Adipose tissue (tissue), 3 donors: ENCODE measurements at places on chromosomes 7 and 10. TPM values are rescaled to one million over a fixed set of nuclear protein-coding genes. Genes with fewer than 3 reads are reported as not detected.

MSMB gene
- polyA plus RNA-seq, result not detected

COA1 gene
- polyA plus RNA-seq, result 34.9 TPM

STEAP1 gene
- 4.3 TPM for polyA plus RNA-seq

ZNRF2 gene
- polyA plus RNA-seq, result 5.4 TPM

CDNF gene
- 1.0 TPM for polyA plus RNA-seq

PPP1R3C gene
- polyA plus RNA-seq, result 2.9 TPM

SLC26A5 gene
- polyA plus RNA-seq, result not detected

DOCK1 gene
- 9.5 TPM for polyA plus RNA-seq

LBX1 gene
- not detected for polyA plus RNA-seq

TUBAL3 gene
- polyA plus RNA-seq, result 0.07 TPM

ELAPOR2 gene
- polyA plus RNA-seq, result 2.1 TPM

ANKRD61 gene
- polyA plus RNA-seq, result 0.16 TPM

ZNF365 gene
- polyA plus RNA-seq, result 0.08 TPM

CALML3 gene
- 0.36 TPM for polyA plus RNA-seq

OR2A12 gene
- polyA plus RNA-seq, result not detected

LRRD1 gene
- polyA plus RNA-seq, result not detected

LRRN3 gene
- 0.28 TPM for polyA plus RNA-seq

SRRT gene
- polyA plus RNA-seq, result 47.0 TPM

HYAL4 gene
- not detected for polyA plus RNA-seq

VPS50 gene
- polyA plus RNA-seq, result 4.6 TPM
